ENCODE measurements at places on chromosomes 5 and 9.

DNA sequence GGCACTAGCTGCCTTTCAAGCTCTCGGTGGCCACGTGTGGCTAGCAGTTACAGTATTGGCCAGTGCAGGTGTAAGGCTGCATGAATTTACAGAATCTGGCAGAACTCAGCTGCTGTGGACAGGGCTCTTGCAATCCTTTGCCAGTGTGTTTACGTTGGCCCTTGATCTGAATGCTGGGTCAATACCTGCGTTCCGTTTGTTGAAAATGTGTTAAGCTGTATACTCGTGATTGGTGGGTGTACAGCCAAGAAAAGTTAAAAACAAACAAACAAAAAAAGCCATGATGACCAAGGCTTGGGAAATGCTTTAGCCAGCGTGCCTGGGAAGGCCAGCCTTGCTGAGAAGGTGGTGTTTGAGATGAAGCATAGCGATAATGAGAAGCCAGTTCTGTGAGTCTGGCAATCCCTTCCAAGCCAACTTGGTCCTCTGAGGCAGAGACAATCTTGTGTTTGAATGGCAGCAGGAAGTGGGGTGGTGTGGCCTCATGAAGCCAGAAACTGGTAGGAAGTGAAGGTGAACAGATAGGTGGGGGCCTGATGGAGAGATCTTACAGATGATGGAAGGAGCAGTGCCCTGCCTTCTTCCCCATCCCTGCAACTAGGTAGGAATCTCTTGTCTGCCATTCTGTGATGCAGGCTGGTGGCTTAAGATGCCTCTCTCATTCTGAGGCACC is 820 bp upstream of the CFAP90 start:
- DNase-seq = no peak

GRCh38 chr9:31347082-31347617 is 1037.3 kb upstream of the ACO1 start:
- no peak for DNase-seq

GRCh38 chr5:77816686-77817085 is 40.5 kb upstream of the TBCA start:
- no peak for DNase-seq

- DNase-seq = no peak
These were observed 25.4 kb upstream of the ZSWIM6 start for GRCh38 chr5:61306531-61307131.

- DNase-seq = no peak
These were observed 495.2 kb downstream of the DIRAS2 start for GRCh38 chr9:90147426-90147825.

DNA sequence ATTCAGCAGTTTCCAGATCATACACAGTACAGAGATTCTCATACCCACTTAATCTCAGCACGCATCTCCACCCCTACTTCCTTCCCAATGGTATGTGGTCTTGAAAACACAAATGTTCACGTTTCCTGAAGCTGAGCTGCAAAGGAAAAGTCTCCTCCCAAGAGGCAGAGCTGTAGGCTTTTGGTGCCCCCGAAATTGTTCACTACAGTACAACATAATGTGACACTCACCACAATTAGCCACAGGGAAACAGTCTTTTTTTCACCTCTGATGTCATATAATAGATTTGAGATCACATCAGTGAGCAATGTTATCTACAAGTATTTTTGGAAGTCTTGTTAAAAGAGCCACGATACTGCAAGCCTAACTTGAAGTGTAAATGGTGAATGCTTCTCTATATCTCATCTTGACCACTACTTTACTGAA is 40.2 kb downstream of the NFIB start:
- DNase-seq = no peak

DNA sequence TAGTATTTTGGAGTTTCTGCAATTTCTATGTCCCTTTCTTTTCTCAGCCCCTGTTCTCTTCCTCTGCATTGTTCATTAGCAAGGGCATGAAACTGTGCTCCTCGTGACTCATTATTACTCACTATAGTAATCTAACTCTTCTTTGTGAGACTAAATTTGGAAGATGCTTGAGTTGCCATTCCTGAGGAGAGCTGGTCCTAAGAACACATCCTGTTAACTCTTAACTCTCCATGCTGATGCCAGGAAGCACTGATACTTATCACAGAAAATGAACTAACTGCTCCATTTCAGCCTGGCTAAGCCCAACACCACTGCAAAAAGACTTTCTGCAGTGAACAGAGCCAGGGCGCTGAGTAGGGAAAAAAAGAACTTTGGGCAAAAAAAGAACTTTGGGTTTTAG is 10.6 kb upstream of the CSNK1A1 start:
- DNase-seq = no peak

DNA sequence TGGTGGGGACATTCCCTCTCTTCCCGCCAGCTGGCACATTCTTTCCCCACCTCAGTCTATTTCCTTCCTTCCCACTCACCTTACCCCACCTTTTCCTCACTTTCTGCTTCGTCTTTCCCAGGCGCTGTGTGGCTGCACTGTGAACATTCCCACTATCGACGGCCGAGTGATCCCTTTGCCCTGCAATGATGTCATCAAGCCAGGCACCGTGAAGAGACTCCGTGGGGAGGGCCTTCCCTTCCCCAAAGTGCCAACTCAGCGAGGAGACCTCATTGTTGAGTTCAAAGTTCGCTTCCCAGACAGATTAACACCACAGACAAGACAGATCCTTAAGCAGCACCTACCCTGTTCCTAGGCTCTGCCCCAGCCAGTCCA is 7.3 kb downstream of the DNAJB5 start:
- DNase-seq = no peak

DNA sequence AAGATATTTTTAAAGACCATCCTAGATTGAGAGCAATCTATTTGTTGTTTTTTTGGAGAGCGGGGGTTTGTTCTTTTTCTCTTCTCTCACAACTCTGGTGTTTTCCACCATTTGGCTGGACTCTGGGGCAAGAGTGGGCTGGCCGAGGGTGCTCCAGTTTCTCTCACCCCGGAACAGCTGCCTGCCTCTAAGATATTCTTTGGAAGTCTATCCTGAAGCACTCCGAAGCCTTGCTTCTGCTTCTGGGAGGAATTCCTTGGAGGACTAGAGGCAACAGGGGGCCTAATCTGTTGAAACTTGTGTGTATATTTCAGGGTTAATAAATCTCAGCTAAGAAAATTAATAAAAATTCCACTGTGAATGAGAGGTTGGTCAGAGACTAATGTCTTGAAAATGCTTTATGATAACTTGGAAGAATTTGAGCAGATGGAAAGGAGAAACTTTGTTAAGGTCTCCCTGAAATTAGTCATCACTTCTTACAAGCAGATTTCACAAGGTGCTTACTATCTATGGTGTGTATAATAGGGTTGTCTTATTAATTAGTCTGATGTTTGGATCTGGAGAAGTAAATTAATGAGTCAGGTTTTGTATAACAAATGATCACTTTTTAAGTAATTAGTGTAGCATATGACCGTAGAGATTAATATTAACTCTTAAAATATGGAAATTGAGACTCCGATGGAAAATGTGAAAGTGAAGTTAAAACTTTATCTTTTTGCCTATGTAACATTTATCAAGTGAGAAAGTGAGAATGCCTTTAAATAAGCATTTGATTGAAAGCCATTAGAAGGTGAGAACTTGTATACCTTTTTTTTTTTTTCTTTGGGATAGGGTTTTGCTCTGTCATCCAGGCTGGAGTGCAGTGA is 4.0 kb downstream of the MAN2A1 start:
- no peak for DNase-seq

GRCh38 chr5:61942462-61943049 is 363.4 kb upstream of the KIF2A start:
- DNase-seq = no peak

DNA sequence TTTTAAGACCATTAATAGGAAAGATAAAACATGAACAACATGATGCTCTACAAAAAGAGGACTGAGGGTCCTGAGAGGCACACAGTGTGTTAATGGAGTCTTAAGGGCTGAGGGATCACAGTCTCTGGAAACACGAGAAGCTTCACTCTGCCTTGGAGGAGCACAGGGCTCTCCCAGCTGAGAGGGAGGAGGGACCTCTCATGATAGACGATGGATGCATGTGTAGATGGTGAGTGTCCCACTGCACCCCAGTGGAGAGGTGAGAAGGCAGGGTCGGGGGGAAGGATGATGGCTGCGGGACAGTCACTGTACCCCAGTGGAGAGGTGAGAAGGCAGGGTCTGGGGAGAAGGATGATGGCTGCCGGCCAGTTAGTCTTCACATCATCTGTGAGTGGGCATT is 613.4 kb downstream of the IRX1 start:
- DNase-seq = no peak

DNA sequence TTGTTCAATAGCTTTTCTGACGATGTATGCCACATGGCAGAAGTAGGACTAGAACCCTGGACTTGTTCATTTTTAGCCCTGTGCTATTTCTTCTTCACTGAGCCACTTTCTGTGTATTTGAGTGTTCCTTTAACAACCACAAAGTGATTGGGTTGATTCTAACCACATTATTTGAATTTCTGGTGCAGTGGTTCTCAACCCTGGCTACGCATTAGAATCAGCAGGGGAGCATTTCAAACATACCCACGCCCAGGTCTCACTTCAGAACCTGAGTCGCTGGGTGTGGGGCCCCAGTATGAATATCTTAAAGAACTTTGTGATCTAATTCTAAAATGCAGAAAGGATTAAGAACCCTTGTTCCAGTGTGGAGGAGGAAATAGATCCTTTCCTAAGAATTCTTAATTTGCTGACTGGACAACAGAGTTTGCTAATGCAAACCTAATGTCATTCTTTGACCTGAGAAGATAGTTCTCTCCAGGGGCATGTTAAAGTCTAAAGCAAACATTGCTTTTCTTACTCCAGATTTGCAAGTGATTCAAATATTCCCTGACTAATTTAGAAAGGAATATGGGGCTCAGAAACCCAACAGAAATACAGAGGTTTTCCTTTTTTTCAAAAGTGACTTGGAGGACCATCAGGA is 75.4 kb upstream of the GDNF start:
- DNase-seq = no peak

DNA sequence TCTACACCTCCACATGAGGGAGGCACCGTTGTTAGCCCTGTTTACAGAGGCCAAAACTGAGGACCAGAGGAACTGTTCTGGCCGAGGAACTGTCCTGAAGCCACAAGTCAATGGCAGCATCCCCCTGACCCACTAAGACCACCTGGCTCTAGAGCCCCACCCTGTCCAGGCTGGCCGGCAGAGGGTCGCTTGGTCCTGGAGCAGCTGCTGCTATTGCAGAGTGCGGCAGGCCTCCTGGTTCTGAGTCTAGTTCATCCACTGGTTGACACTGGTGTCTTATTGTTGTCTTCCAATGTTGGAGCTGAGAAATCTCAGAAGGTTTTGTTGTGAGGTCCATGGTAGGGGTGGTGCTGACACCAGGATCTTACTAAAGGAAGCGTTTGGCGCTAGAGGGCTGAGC is 26.6 kb upstream of the ANGPTL2 start:
- DNase-seq = no peak

DNA sequence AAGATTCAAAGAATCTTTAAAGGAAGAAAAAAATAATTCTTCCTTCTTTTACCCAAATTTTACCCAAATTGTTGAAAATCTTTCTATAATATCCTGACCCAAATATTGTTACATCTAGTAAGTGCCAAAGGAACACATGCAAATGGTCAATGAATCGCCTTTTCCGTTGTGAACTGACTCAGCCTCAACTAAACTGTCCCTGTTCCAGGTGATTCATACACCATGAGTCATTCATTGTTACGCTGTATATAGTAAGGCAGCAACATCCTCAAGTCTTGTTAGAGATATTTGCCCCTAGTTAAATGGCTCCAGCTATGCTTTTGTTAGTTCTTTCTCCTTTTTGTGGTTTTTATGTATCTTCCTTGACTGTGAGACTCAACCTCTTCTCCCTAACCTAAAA is 9.7 kb downstream of the PTGER4 start:
- no peak for DNase-seq

DNA sequence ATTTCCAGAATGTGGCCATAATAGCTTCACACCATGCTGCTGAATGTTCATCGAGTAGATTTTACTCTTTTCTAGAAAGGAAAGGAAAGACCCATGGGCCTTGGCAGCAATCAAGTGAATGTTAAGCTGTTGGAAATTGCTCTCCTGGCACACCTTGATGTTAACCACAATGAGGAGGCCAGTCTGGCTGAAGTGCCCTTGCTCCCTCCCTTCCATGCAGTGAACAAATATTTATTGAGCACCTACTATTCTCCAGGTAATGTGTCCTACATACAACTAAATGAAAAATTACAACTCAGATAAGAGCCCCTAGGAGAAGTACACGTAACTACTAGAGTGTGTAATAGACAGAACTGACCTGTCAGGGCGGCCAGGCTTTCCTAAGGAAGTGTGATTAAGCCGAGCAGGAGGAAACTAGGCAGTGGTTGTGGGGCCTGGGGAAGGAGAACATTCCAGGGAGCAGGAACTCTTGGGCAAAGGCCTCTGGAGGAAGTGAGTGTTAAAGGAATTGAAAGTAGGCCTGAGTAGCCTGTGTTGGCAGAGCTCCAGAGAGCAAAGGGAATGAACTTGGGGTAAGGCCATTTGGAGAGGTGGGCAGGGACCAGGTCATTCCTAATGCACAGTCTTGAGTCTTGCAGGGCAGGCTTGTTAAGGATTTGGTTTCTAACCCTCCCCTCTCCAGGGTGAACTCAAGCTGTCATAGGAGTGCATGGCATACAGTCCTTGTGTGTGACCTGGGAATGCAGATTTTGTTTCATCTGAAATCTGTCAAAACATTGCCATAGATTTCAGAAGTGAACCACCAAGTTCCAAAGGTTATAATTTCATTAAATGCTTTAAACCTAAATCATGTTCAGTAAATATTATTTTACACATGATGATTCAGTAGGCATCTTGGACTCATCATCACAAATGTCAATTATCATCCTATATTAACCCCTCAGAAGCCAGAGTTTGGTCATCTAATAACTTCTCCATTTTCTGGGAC is 9.0 kb upstream of the ZSWIM6 start:
- DNase-seq = no peak

DNA sequence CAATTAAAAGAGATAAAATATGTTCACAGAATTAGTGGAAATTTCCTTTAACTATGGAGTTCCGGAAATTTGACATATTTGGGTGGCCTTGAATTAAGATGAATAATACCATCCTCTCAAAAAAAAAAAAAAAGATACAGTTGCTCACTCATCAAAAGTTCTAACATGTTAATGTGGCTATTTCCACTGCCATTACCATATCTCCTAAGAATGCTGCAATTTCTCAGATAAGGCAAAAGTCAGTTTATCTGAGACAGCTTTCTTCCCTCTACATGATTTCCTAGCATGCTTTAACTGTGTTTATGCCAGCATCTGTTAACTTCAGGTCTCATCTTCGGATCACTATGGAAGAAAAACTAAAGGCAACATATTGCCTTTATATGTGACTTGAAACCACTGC is 2.6 kb downstream of the FASTKD3 start:
- no peak for DNase-seq

DNA sequence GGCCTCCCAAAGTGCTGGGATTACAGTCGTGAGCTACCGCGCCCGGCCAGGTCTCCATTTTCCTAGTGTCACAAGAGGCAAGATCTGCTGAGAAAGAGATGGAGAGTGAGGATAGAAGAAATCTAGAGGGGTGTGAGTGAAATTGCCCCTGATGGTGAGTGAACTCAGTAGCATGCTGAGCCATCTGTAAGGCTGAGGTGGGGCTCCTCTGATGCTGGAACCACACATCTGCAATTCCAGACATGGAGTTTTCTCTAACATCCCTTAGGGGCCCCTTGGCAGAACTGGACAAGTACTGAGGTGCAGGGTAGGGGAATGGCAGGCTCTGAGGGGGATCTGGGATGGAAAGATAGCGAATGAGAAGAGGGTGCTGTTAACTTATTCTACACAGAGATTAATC is 72.0 kb upstream of the FER start:
- no peak for DNase-seq
